BJ (cell line): ENCODE measurements at places on chromosomes 16 and 17.
A peak's percentile ranks its signal among the peaks of the same experiment; 100 is the strongest.

DNA sequence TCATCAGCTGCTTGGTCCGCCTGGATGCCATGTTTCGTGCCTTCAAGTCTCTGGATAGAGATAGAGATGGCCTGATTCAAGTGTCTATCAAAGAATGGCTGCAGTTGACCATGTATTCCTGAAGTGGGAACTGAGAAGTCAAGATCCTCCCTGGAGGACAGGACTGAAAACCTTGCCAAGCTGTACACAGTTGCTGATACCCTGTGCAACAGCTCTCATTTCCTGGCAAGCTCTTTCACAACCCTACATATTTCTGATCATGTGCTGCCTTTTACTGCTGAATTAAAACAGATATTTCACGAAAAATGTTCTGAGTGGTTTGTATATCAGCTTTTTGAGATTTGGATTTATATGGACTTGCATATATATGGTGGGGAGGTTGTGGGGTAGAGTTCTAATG lies 898 bp downstream of the CAPNS2 start:
- DNase-seq, result no peak

DNA sequence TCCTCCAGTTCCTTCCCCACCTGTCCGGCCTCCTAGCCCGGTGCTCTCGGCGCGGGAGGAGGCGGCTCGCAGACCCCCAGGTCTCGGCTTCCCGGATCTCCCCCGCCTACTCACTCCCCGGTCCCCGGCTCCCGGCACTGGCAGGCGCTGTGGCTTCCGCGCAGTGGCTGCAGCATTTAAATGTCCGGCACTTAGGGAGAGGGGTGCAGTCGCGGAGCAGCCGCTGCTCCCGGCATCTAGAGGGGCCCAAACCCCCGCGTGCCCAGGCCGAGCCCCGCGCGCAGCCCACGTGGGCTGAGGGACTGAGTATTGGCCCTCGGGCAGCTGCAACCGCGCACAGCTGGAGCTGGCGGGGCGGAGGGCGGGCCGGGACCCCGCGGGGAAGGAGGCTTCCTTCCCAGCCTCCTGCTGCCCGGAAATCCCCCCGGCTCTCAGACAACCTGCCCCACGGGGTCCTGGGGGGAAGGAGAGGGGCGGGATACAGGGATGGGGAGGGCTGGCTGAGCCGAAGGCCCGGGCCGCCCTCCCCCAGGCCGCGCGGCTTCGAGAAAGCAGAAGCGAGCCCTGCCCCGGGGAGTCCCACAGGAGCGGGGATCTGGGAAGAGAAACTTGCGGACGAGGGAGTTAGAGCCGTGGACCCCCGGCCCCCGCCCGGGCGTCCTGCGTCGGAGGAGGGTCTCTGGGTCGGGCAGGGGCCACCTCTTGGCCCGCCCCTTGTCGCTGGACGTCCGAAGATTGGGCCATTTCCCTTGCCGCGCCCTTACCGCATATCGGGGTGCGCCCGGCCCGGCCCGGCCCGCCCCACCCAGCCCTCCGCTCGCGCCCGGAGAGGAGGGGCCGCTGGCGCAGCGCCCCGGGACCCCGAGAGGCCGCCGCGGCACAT lies at the start of gene MMP25:
TSS of gene MMP25 (plus strand) at position 804 of the 883 bp plus-strand sequence. CDS start 357 bp downstream, outside the sequence.
- DNase-seq, result no peak

- DNase-seq, result no peak
These were observed 129.7 kb upstream of the C17orf78 start for GRCh38 chr17:37246085-37246484.

DNA sequence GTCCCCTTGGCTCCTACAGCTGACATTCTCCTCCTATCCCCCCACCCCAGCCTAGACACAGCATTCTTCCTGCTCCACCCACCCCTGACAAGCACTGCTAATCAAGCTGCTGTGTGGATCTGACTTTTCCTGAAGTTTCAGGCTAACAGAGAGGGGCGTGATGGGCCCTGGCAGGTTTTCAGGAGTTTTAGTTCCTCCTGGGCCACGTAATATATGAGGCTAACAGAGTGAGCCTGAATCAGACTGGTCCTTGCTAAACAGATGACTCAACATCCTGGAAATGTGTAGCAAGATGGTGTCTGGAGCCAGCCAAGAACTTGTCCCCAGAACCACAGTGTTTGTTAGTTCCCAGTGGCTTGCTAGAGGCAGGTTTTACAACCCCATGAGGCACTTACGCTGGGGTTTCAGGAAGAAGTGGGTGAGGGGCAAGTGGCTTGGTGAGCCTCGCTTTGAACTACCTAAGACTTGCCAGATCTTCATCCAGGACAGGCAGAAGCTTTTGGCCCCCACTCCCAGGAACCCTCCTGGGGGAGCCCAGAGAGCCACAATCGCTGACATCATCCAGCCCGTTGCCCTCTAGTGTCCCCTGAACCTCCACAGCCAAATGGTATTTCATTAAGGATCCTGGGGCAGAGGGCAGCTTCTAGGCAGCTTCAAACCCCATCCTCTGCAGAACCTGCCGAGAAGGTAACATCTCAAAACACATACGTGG lies 15.9 kb downstream of the TMEM92 start:
- peak; percentile 98 for DNase-seq

- no peak for DNase-seq
These were observed 32.1 kb downstream of the CCDC40 start for GRCh38 chr17:80068301-80069222.

DNA sequence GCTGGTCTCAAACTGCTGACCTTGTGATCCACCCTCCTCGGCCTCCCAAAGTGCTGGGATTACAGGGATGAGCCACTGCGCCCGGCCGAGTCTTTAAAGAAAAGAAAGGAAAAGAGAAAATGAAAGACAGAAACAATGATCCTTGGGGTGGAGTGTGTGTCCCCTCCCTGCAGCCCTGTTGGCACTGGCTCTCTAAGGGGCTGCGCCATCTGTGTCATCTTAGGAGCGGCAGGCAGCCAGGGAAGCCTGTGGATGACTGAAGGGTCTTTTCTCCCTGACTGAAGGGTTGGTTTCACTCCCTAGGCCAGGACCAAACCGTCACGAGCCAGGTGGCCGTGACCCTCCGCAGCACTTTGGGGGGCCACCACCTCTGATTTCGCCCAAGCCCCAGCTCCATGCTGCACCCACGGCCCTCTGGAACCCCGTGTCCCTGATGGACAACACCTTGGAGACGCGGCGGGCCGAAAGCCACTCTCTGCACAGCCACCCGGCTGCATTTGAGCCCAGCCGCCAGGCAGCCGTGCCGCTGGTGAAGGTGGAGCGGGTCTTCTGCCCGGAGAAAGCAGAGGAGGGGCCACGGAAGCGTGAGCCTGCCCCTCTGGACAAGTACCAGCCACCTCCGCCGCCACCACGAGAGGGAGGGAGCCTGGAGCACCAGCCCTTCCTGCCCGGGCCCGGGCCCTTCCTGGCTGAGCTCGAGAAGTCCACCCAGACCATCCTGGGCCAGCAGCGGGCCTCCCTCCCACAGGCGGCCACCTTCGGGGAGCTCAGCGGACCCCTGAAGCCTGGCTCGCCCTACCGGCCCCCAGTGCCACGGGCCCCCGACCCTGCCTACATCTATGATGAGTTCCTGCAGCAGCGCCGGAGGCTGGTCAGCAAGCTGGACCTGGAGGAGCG lies 27.7 kb downstream of the GINS2 start:
- DNase-seq, result no peak

- DNase-seq, result no peak
These were observed 277.5 kb upstream of the DYNLRB2 start for GRCh38 chr16:80263181-80263823.

DNA sequence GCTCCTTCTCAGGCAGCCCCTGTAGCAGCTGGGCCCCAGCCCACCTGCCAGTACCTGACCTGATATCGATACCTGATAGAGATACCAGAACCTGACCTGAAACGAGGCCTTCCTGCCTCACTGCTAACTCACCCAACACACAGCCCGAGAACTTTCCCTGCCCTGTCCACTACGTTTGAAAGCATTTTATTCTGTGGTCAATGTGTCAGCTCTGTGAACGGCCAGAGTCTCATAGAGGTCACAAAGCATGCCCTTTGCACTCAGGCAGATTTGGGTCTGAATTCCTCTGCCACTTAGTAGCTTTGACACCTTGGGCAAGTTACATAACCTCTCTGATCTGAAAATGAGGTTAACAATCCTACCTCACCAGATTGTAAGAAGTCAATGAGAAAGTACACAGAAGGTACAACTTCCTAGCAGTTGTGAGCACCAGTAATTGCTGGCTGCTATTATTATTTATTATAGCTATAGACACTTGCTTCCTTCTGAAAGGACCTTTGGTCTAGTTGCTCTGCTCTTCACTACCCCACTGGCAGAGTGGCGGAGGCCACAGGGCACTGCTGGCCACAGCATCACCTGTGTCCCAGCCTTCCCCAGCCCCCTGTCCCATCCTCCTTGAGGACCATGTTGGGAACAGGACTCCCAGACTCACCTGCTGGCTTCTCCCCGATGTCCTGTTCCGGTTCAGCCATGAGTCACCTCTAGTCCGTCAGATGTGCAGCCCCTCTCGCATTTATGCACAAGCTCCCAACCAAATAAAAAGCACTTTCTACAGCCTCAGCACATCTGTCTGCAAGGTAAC lies 895 bp downstream of the ANKRD40CL start:
- DNase-seq, result no peak

- no peak for DNase-seq
These were observed 116.1 kb upstream of the C16orf82 start for GRCh38 chr16:26950636-26951035.

DNA sequence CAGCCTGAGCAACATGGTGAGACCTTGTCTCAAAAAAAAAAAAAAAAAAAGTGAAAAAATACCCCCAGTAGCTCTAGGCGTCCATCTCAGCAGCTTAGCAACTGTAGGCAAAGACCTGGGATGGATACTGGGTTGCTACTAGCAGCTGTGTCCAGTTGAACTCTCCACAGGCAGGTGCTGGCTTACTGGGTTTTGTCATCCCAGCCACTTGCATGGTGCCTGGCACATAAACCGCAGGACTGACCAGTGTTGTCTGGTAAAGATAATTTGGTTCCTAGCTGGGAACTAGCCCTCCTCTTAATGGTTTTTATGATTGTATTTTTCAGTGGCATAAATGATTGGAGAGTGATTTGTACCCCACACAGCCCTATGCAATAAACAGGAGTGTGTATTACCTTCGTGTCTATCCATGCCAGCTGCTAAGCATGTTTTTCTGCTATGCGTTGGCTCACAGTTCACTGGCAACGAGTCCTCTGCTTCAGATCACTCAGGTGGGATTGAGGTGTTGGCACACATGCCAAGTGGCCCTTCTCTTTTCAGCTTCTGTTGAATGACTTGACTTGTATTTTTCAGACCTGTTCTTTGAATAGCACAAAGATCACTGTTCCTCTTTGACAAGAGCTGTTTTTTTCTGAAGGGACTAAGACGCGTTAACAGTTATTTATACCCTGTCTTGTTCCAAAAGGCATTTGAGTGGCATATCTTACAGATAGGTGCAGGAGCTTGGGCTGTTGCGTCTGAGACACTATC lies 352.9 kb downstream of the SNX29 start:
- no peak for DNase-seq

DNA sequence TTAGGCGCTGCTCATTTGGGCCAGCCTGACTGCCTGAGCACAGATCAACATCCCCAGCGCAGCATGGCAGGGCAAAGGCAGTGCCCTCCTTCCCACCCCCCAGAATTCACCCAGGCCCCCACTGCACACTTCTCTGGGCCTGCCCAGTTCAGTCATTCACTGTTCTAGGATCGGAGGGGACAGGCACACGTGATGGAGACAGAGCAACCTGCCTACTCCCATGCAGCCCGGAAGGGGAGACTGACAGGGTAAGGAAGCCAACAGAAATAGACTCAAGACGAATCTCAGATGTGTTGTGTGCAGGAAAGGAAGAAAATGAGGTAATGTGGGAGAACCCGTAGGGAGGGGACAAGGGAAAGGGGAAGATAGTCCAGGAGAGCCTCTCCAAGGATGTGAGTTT lies 59.2 kb upstream of the LYRM9 start:
- no peak for DNase-seq

DNA sequence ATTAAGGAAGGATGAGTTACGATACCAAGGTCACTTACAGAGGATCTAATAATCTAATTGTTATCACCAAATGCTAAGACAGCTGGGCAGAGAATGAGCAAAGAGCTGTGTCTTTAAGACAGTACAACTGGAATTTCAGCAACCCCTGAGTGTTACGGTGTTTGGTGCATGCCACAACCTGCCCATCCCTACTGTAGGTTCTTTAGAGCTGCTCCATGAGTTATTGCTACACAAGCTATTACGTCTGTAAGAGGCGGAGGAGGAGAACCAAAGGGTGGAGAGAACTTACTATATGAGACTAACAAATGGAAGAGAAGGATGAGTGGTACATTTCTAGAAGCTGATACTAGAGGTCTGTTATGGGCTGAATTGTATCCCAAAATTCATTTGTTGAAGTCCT lies 14.2 kb upstream of the C17orf78 start:
- no peak for DNase-seq

- DNase-seq, result no peak
These were observed 7.6 kb downstream of the ALKBH5 start for GRCh38 chr17:18191236-18191667.

DNA sequence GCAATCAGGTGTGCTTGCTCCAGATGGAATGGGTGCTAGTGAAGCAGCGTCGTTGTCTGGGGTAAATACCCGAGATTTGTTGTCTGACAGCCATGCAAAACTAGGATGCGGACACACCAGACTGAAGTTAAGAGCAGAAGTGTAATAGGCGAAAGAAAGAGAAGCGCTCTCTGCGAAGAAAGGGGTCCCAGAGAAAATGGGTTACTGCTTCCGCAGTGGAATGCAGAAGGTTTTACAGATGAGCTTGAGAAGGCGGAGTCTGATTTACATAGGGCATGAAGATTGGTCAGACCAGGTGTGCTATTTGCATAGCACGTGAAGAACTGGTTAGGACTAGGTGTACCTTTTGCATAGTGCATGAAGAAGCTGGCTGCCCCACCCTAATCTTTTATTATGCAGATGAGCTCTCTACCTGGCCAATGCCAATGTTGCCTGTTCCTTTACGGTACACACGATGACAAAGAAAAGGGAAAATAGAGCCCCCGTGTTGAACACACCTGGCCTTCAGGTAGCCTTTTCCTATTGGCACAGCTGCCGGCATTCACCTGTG lies 32.0 kb upstream of the SNN start:
- no peak for DNase-seq

DNA sequence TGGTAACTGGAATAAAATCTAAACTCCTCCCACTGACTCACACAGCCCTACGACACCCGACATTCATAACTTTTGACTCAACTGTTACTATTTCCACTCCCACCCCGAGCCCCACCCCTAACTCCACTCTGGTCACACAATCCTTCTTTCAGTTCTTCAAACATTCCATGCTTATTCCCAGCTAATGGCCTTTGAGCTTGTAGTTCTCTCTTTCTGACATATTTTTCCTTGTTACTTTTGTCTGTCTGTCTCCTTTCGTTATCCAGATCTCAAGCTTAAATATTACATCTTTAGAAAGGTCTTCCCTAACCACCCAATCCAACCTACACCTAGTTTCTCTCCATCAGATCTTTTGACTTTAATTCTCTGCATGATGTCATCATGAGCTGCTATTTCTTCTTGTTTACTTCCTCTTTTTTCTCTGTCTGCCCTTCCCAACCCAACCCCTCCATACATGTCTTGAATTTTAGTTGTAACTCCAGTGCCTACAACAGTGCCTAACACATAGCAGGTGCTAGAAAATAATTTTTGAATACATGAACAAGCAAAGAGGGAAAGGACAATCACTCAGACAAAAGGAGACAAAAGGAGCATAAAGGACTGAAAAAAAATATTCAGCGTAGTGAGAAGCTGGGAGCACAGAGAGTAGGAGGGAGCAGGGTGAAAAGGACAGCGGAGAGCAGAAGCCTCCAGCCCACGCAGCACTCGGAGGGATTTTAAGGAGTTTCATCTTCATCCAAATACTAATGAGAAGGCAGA lies 65.2 kb upstream of the SMIM36 start:
- DNase-seq, result peak; percentile 39
